GF-D8 (cell line): ENCODE measurements at places on chromosomes 2 and 18.

GRCh38 chr2:120161190-120161589 is 62.0 kb downstream of the TMEM185B start:
- DNase-seq = no peak

DNA sequence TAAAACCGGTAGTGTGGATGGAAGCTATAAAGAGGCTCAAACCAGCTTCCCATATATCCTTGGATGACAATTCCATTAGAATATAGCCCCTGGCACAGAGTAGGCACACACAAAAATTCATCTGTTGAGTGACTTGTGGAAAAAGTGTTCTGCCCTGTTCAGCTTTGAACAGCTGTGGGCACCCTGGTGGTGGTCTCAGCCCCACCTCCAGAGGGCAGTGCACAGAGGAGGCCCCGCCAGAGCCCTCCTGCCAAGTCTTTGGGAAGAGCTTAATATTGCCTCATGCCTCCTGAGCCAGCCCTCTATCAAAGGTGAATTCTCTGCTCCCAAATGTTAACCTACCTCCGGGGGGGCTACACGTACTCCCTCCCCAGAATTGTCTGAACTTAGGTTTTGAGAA is 30.4 kb downstream of the EPAS1 start:
- DNase-seq = no peak

- DNase-seq = no peak
Measured at GRCh38 chr2:149716687-149717086, 129.1 kb upstream of the MMADHC start.

DNA sequence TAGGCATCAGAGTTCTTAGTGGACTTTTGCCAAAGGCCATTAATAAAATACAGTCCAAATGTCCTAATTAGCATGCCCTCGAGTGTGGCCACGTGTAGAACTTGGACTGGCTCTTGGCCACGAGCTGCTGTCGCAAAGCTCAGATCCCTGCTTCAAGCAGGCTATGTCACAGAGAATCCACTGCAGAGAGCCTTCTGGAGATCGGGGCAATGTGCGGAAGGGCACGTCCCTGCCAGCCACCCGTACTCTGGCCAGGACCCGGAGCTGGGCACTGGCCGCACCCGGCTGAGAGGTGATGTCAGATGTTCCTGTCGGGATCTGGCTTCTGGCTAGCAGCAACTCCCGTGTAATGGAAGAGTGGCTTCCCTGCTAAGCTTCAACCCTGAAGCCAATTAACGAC is 432.7 kb upstream of the ID2 start:
- DNase-seq = no peak

DNA sequence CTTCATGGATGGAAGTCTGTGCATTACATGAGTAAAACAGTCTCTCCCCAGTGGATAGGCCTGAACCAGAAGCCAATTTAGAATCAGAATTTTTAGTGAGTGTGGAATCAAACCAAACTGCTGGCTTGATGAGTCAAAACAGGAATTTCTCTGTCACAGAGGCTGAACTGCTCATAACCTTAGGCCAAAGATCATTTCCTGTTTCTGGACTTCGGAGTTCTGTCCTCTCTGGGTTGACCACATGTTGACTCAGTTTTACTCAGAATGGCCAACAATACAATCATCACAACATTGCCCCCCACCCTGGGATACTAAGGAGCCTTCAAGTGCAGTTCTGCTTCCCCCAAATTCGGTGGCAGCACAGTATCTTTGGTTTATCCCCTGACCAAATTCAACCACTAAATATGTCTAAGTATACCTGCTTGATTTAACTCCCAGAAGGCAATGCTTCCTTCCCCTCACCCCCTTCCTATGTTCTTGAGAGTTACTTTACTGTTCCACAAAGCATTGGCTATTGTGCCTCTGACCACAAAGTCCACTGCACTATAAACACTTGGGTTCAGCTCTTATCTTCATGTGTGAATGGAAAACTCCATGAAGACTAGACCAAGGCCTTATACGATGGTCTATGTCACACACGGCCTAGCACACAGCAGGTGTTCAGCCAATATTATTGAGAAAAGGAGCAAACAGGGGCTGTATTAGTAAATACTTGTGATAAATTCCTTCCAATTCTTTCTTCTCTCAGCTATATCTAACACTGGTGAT is 67.8 kb downstream of the NXPH2 start:
- no peak for DNase-seq

DNA sequence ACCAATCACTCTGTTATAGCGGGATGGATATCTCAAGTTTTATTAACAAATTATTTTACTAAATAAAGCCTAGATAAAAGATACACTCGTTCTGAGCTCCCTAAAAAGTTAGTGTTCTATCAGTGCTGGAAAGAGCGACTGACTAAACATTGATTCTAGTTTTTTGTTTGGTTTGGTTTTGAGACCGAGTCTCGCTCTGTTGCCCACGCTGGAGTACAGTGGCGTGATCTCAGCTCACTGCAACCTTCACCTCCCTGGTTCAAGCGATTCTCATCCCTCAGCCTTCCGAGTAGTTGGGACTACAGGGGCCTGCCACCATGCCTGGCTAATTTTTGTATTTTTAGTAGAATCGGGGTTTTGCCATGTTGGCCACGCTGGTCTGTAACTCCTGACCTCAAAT is 73.8 kb upstream of the CDCA7 start:
- no peak for DNase-seq

GRCh38 chr18:36496022-36496421 is 198.5 kb downstream of the FHOD3 start:
- no peak for DNase-seq

GRCh38 chr2:113981404-113982134 is 91.7 kb downstream of the ACTR3 start:
- no peak for DNase-seq

GRCh38 chr2:18119883-18120282 is 241.4 kb downstream of the KCNS3 start:
- DNase-seq = no peak

DNA sequence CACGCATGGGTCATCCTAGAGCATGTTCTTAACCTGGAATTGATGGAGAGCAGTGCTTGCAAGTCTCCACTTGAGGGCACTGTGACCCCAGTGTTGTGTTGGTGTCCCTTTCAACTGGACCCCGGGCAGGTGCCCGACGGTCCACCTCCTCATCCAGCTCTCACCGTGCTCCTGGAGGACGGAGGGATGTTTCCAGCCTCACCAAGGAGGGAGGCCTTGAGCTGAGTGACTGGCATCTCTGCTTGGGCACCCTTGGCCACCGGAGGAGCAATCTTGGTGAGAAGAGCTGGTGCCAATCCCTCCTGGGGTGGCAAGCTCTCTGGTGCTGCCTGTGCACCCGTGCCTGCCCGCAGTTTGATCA is 45.4 kb upstream of the ASB18 start:
- no peak for DNase-seq

DNA sequence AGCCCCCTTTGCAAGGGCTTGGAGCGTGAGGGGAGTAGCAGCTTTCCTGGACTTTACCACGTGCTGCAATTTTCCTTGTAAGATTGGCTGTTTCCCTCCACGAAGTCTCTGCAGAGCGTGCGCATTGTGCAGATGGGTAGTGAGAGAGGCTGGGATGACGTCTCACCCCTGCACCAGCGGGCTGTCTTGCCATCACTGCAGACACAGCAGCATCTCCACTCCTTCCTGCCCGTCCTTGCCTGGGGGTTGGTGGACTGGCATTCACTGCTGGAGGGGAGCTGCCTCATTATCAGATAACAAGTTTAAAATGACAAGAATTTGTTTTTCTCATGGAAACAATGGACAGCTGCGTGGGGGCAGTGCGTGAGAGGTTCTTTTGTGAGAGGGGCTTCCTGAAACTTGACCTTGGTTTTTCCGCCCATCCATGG is 45.3 kb upstream of the HS6ST1 start:
- DNase-seq = no peak

GRCh38 chr2:86622519-86623042 is 1.1 kb downstream of the RNF103 start:
- DNase-seq = no peak
